ENCODE measurements at places on chromosomes 7 and 10.

- DNase-seq, result peak; percentile 18
Observed at GRCh38 chr7:87447116-87447635, 28.3 kb downstream of the ABCB4 start.

DNA sequence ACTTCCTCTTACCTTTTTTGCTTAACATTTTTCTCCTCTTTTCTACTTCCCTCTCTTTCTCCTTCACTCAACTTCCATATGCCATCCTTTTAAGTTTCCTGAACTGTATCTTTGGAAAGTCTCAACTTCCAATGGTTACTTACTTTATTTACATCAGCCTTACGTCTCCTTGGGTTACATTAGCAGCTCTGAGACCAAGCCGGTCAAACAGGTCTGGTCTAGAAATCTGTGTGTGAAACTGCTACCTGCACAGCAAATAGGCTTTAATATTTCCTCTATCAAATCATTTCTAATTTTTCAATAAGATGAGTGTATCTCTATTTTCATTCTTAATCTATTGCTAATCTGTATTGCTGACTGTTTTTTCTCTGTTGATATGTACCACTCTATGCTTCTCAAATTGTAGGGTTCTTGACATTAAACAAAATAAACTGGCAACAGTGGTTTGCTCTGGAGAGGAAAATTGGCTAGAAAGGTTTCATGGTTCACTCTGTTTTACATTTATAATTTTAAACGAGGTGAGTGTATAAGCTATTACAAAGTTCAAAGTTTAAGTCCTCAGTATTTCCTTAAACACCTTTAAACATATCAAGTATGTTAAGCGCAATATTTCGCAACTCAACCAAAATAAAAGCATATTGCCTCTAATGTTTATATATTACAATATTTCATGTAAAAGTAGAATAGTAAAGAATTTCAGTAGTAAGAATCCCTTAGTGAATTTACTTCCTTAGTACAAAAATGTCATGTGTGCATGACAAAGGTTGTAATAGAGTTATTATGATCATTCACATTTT, 3.6 kb upstream of the SEMA3C start:
- DNase-seq, result no peak

- DNase-seq, result no peak
Observed at GRCh38 chr7:112790586-112791003, 402 bp upstream of the TMEM168 start.

- no peak for DNase-seq
Observed at GRCh38 chr7:141676618-141677017, 25.3 kb downstream of the DENND11 start.

DNA sequence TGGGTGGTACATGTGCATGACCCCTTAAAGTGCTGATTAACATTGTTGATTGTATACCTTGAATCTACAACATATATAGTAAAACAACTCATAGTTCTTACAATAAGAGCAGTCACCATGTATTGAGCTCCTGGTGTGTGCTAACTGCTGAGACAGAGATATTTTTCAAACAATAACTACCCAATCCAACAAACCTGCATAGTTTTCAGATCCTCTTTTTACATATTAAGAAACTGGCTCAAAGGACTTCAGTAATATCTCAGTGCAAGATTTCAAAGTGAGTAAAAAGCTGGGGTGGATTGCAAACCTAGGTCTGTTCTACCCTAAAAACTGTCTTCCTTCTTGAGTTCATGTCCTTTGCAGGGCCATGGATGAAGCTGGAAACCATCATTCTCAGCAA, 272.2 kb downstream of the SNX13 start:
- no peak for DNase-seq

- peak; percentile 94 for DNase-seq
Observed at GRCh38 chr10:91652364-91652763, 19.5 kb upstream of the PPP1R3C start.

GRCh38 chr7:35446091-35446490, 192.2 kb upstream of the TBX20 start:
- DNase-seq, result no peak

GRCh38 chr7:132825932-132826835, 249.9 kb upstream of the PLXNA4 start:
- DNase-seq, result no peak

DNA sequence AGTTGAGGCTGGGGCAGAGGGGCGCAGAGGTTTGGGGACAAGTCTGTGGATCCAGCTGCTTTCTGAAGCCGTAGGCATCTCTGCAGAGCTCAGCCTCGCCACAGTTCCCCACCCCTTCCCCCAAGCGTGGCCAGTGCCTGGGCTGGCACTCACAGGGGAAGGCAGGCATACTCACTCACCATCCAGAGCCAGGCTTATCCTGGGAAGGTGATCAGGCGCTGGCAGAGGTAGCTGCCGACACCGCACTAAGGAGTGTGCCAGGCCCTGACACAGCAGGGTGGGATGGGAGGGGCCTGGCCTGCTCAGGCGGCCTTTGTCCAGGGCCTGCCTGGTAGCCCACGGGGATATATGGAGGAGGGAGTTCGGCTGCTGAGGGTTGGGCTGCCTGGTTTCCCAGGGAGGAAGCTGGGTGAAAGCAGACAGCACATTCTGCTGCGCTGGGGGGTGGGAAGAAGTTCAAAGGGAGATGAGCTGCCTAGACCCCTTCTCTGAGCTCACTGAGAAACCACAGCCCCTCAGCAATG, 15.9 kb downstream of the VSIR start:
- no peak for DNase-seq

DNA sequence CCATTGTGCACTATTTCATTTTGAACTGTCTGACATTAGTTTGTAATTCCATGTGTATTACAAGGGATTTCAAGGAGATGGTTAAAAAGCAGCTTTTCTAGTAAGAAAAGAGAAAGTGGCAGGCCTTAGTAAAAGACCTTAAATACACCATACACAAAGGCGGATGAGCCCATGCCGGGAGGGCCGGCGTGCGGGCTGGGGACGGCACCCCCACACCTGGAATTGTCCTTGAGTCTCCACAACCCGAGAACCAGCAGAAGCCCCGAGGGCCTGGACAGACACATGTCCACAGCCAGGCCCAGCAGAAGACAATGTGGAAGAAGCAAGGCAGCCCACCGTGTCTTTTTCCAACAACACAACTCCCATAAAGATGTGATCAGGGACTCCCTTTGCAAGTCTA, 123.7 kb upstream of the TCERG1L start:
- no peak for DNase-seq

GRCh38 chr10:13099144-13099665, 758 bp upstream of the OPTN start:
- peak; percentile 74 for DNase-seq

GRCh38 chr7:81053623-81054022, 134.8 kb upstream of the SEMA3C start:
- DNase-seq, result no peak

GRCh38 chr7:158760445-158760764, 55.8 kb upstream of the NCAPG2 start:
- DNase-seq, result no peak

DNA sequence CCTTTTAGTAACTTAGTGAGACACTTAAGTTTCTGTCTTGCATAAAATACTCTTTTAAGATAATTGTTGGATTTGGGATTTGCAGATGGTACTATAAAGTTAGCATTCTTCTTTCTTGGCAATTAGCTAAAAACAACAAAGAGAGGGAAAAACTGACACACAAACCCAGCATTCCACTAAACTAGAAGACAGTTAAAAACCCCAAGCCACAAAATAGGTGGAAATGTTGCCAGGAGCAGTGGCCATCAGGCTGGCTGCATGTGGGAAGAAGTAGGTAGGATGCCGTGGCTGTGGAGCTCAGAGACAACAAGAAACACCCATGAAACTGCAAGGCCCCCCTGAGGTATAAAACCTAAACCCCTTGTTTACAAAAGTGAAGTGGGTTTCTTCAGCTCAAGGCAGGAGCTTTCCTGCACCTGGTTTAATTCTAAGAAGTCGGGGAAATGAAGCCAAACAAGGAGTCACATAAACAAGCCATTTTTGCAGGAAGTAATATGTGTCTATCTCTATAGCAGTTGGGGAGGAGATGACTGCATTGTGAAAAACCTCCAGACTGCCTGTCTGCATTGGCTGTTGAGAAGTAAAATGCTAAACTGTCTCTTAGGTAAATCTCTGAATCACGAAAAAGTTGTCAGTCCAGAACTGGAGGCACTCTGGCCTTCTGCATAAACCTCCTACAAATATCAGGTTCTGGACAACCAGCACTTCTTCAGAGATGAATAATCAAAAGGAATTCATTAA, 9.5 kb downstream of the RAB18 start:
- peak; percentile 62 for DNase-seq

GRCh38 chr7:16646472-16647072, 591 bp downstream of the BZW2 start:
- DNase-seq, result no peak

- peak; percentile 62 for DNase-seq
Observed at GRCh38 chr10:29634764-29635625, at the start of gene SVIL. TSS of gene SVIL (minus strand) at chr10:29634971. CDS start at chr10:29555058, 79,913 bp downstream.

- DNase-seq, result no peak
Observed at GRCh38 chr7:69285854-69286253, 312.4 kb upstream of the AUTS2 start.

DNA sequence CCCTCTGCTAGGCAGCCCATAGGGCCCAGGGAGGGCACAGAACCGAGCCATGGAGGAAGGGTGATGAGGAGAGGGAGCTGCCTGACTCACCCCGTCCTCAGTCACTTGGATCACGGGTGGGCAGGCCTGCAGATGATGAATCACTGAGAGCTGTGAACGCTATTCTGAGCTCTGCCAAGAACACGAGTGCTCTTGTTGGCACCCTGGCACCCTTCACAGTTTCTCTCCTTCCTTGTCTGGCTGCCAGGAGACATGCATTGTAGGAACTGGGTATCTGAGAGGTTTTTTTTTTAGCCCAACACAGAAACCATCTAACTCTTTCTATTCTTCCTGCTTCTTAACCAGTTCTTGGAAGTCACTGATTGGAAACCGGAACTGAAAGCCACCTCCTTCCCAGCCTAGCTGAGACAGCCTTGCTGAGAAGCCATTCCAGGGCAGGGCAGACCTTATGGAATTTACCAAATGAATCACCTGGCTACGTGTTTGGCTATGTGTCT, 82.1 kb downstream of the SLC37A3 start:
- DNase-seq, result peak; percentile 85

DNA sequence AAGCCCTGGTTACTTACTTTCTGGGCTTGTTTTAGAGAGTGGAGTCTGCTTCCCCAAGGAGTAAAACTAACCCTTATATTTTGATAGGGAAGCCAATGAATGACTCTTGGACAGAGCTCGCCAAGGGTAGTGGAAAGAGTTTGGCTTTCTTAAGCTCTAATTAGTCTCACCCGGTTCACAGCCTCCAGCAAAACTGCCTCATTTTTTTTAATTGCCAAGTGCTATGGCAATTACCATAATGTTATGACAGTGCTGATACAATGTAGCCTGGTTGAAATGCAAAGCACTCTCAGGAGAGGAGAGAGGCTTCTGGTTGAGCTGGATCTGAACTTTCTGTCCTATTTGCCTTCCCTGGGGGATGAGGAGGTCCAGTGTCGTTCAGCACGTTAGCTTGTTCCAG, 376.1 kb upstream of the CHRM2 start:
- no peak for DNase-seq

DNA sequence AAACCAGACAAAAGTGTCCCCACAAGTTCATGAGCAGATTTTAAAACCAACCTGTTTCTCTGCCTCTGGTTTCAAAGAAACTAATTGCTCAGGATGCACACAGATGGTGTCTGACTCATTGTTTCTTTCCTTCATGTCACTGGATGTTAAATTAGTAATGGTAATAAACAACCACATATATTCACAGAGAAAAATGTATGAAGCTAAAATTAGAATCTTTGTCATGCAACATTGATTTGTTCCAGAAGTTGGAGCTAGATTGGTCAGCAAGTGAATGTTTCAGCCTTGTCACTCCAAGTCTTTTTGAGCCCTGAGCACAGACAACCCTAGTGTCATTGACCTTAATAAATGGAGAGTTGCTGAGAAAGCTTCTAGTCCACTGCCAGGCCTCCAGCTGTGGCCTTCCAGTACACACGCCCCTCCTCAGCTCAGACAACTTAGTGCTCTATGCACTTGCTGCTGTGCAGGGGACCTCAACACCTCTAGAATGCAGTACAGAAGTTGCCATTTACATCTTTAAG, 175.9 kb downstream of the CCDC71L start:
- DNase-seq, result peak; percentile 82

DNA sequence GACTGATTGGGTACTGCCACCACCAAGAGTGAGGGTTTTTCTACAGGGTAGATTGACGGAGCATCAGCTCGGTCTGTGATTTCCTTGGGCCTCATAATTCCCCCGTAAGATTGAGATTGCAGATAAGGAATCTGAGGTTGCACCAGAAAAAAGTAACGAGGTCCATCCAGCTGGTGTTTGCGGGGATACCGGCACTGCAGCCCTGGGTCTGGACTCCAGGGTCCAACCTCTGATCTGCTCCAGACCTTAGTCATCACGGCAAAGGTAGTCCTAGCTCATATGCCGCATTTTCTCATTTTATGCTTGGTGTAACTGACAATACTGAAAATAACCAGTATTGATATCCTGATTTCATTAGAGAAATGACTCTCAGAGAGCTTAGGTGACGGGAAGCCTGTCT, 3.9 kb downstream of the CARD11 start:
- DNase-seq, result no peak

DNA sequence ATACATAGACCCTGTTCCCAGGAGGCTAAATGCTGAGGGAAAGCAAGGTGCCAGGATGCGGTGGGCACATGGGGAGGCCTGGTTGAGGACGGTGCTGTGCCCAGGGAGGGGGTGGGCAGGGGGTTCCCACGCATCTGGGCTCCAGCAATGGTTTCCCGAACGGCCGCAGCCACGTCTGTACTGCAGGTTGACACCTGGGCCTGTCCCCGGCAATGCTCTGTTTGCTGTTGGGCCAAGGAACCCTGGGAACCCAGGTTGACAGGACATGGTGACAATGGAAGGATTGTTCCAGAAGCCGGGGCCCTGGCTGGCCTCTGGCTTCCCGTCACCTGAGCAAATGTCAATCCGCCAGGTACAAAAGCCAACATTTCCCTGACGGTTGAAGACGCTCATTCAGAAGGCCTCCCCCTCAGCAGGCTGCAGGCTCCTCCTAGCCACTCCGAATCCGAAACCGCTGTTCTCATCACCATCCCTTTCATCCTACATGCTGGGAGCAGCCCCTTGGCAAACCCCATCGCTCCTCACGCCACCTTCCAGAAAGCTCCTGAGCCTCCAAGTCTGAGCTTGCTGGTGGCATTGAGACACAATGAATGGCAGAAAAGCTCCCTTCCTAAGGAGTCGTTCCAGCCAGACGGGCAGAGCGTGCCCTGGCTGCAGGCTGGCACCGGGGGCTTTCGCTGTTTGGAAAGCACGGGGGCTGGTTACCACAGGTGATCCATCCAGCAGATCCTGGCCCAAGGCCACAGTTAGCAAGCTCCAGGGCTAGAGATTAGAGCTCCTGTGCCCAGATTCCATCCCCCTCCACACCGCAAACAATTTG, 31.2 kb downstream of the SPOCK2 start:
- DNase-seq, result no peak

- peak; percentile 81 for DNase-seq
Observed at GRCh38 chr7:94087664-94088352, 83.7 kb upstream of the BET1 start.
